ENCODE measurements at places on chromosomes 2 and 18. TPM values are rescaled to one million over a fixed set of nuclear protein-coding genes. Genes with fewer than 3 reads are reported as not detected.

DNA sequence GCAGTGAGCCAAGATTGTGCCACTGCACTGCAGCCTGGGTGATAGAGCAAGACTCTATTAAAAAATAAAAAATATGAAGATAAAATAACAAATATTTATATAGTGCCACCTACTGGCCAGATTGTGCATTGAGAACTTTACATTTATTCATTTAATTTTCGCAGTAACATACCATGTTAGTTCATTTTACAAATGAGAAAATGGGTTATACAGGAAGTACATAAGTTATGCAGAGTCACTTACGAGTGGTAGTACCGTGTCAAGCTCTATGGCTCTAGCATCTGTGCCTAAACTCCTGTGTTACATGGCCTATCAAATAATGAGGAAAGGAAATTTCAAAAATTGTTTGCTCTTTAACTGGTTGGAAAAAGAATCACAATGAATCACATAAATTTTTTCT, 27.9 kb downstream of the RIF1 start:
- H3K4me3 ChIP-seq = no peak overlapping the region
- no peaks in the 10 kb centered on the region for H3K27me3 ChIP-seq
- peaks cover 41% of the 10 kb centered on the region for H3K36me3 ChIP-seq
- DNase-seq = no peak

- peak; percentile 20 for DNase-seq
- H3K36me3 ChIP-seq = no peaks in the 10 kb centered on the region
- no peaks in the 10 kb centered on the region for H3K27me3 ChIP-seq
These were observed 41.4 kb upstream of the RNU4ATAC start for GRCh38 chr2:121489284-121489683.

DNA sequence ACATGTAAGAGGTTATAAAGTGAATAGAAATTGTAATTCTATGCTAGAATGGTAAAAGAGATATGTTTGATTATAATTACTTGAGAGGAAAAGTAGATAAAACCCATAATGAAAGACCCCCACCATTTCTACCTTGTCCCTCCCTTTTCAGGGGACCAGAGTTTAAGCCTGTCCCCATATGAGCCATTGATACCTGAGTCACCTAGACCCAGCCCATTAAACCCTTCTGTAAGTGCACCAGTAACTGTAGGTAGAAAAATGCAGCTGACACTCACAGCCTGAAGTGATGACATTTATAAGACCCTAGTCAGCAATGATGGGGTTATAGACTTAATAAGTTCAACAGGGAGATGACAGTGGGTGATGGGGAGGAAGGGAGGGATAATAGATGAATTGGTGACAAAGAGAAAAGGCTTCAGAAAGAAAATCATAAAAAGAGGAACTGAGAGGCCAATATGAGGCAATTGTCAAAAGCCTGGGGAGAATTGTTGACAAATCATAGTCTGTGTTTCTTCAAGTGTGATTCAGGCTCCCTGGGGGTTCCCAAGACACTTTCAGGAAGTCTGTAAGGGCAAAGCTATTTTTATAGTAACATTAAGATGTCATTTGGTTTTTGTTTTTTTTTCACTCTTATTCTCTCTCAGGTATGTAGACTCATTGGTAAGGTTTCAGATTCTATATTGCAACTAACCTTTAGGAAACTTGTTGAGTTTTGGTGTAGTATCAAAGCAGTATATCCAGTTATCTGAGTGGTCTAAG, 544.2 kb downstream of the SATB2 start:
- H3K27ac ChIP-seq = no peak overlapping the region
- no peak for DNase-seq
- H3K4me1 ChIP-seq = no peaks in the 10 kb centered on the region
- H3K27me3 ChIP-seq = no peaks in the 10 kb centered on the region

DNA sequence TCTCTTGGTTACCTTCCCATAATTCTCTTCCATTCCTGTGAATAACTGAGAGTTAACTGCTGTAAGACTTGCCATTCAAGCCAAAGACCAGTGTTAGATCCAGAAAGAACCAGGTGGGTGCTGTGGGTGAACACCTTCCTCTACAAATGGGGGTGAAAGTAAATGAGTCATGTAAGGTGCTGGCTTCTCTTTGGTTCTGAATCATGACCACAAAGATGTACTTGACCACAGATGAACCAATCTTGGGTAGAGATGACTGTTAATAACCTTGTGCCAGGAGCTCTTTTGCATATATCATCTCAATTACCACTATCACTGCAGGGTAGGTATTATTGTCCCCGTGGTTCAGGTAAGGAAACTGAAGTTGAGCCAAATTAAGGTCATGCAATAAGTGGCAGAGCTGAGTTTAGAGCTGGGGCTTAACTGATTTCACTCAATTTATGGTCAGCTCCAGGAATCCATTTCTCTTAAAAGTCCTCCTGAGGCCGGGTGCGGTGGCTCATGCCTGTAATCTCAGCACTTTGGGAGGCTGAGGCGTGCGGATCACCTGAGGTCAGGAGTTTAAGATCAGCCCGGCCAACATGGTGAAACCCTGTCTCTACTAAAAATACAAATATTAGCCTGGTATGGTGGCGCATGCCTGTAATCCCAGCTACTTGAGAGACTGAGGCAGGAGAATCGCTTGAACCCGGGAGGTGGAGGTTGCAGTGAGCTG, 244.9 kb upstream of the CXCR4 start:
- peak; percentile 14 for DNase-seq
- H3K4me1 ChIP-seq = no peaks in the 10 kb centered on the region
- no peaks in the 10 kb centered on the region for H3K27me3 ChIP-seq

- DNase-seq = no peak
- H3K27me3 ChIP-seq = no peaks in the 10 kb centered on the region
- H3K36me3 ChIP-seq = no peaks in the 10 kb centered on the region
- H3K4me1 ChIP-seq = no peaks in the 10 kb centered on the region
- no peak overlapping the region for H3K27ac ChIP-seq
- peak overlapping the region; percentile 45 for H3K4me3 ChIP-seq
These were observed 14.7 kb upstream of the EML6 start for GRCh38 chr2:54708584-54709335.

DNA sequence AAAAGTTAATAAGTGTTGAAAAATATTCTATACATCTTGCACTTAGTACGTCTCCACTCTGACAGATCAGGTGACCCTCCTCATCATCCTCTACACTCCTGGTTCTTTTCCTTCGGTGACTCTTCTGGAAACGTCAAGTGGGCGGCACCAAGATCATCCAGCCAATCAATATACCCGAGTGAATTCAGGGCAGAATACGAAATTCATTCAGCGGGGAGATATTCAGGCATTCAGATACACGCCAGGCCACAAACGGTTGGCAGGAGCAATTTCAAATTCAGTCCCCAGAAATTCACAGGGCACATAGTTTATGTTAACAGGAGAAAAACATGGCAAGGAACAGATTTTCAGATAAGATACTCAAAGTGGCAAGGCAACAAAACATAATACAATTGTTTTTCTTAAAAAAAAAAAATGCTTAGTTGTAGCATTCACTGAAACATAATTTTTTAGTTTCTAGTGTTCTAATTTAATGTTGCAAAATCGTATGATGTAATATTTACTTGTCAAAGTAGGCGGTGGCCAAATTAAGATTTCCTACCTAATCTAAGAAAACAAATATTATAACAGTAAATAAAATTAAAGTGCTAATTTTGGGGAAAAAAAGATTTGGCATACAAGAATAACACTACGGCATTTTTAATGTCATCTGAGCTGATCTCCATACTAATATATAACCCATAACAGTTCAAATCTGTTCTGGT, 4.2 kb downstream of the CLK1 start:
- H3K4me1 ChIP-seq = peaks cover 30% of the 10 kb centered on the region
- DNase-seq = peak; percentile 23
- H3K27me3 ChIP-seq = no peaks in the 10 kb centered on the region
- H3K36me3 ChIP-seq = peaks cover 53% of the 10 kb centered on the region

DNA sequence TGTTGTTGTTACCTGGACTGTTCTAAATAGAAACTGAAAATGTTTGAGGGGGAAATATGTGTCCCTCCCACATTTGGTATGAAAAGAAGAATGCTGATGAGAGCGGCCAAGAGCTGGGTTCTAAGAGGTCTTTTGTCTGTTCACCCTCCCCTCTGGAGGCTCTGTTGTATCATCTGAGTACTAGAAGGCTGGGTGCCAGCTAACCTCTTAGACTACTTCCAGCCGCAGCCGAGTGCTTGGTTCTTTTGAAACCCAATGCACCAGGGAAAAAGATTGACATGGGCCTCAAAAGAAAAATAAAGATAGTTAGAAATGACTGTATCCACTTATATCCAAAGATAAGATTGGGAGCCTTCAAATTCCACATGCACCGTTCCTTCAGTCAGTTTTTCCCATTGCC, 255.9 kb downstream of the TXNL1 start:
- no peaks in the 10 kb centered on the region for H3K27me3 ChIP-seq
- H3K27ac ChIP-seq = no peak overlapping the region
- no peaks in the 10 kb centered on the region for H3K4me1 ChIP-seq
- peak; percentile 53 for DNase-seq
- H3K4me3 ChIP-seq = no peak overlapping the region
- H3K36me3 ChIP-seq = no peaks in the 10 kb centered on the region

GRCh38 chr2:103962670-103963069, 891.2 kb upstream of the POU3F3 start:
- no peak overlapping the region for H3K4me3 ChIP-seq
- no peaks in the 10 kb centered on the region for H3K36me3 ChIP-seq
- no peaks in the 10 kb centered on the region for H3K27me3 ChIP-seq

DNA sequence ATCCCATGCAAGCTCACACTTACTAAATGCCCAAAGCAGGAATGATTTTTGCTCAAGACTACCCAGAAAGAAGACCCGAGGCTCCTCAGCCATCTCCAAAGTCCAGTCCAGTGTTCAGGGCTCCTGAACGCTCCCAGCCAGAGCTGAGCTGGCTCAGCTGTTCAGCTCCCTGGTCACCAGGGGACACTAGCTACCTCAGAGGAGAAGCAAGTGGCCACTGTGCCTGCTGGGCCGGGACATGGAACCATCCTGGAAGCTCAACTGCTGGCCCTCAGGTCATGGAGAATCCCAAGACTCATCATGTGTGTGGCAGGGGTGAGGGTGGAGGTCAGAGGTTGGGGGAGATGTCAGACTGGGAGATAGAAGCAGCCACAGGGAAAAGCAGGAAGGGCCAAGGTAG, 89.0 kb downstream of the GALNT14 start:
- no peak overlapping the region for H3K27ac ChIP-seq
- no peaks in the 10 kb centered on the region for H3K27me3 ChIP-seq
- DNase-seq = no peak
- H3K36me3 ChIP-seq = no peaks in the 10 kb centered on the region
- H3K4me1 ChIP-seq = no peaks in the 10 kb centered on the region

DNA sequence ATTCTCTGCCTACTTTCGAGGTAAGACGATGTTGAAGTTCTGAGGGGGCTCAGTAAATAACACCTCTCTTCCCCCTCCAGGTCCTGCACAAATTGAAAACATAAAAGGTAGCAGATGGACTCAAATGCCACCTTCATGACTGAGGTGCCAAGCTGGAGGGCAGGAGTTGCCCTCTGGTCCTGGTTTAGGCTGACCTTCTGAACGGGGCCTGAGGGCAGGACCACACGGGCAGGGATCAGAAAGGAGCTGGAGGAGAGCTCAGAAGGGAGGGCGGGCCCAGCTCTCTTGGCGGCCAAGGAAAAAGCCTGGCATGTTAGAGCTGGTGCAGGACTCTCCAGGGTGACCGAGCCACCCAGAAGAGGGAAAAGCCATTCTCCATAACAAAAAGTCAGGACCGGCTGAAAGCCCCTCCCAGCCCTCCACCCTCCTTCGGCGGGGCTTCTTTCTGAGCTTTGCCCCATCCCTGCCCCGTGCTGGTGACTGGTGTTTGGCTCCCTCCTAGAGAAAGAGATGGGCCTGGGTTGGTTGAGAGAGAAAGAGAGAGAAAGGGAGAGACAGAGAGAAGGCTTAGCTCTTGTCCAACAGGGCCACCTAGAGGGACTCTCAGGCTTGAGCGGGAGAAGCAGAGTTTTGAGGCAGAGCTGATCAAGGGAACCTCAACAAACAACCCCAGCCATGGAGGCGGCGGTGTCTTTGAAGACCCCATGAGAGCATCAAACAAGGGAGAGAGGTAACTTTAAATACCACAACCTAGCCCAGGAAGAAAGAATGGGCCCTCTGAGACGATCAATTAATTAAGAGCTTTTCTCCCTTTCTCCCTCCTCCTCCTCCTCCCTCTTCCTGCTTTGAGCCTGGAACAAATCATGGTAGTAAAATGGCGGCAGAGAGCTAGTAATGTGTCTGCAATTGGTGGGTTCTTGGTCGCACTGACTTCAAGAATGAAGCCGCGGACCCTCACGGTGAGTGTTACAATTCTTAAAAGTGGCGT, 50.8 kb downstream of the WIPF1 start:
- H3K27me3 ChIP-seq = no peaks in the 10 kb centered on the region
- DNase-seq = no peak
- H3K4me3 ChIP-seq = no peak overlapping the region
- no peak overlapping the region for H3K27ac ChIP-seq

- H3K36me3 ChIP-seq = no peaks in the 10 kb centered on the region
- DNase-seq = peak; percentile 96
- no peak overlapping the region for H3K4me3 ChIP-seq
- H3K27me3 ChIP-seq = no peaks in the 10 kb centered on the region
These were observed 195.9 kb downstream of the SH3RF3 start for GRCh38 chr2:109324861-109325260.

- H3K27ac ChIP-seq = no peak overlapping the region
- peak; percentile 51 for DNase-seq
- H3K36me3 ChIP-seq = no peaks in the 10 kb centered on the region
- peaks cover 15% of the 10 kb centered on the region for H3K4me1 ChIP-seq
These were observed 1.8 kb upstream of the BCL11A start for GRCh38 chr2:60555066-60555782.

DNA sequence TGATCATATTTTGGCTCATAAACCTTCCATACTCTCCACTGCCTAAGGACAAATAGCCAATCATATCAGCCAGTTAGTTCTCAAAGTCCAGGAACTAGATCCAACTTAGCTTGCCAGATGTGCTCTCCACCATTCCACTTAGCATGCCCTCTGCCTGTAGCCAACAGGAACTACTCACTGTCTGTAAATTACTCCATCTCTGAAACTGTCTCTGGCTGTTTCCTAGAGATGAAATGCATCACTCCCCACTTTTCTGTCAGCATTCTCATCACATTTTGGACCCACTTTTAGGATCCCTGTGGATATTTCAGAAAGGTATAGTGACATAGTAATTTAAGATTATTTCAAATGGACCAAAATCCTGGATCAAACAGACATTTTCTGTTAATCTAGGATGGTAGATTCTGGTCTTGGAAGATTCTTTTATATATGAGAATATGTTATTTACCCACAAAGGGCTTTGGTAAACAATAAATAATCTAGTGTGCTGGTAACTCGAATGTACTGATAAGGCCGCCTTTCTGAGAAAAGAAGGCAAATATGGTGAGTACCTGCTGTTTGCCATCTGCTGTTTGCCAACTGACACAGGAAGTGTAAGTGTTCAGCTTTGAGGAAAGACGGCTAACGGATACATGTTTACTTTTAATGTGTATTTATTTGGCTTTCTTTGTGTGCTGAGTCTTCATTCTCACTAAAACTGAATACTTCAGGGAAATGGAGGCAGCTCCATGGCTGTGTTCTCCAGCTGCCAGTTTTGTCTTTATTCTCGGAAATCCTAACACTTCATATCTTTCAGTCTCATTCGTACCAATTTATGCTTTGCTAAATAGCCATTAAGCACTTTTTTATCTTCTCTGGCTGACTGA, 79.5 kb downstream of the EVA1A start:
- H3K36me3 ChIP-seq = no peaks in the 10 kb centered on the region
- peaks cover 12% of the 10 kb centered on the region for H3K4me1 ChIP-seq
- H3K27ac ChIP-seq = no peak overlapping the region

The CTNNA2 gene
- total RNA-seq = 4.3 TPM

The MPP4 gene
- 2.9 TPM for total RNA-seq

The KLHL14 gene
- 0.43 TPM for total RNA-seq

Measured in astrocyte (in vitro differentiated cells and primary cell).